Erythroblast (primary cell): ENCODE measurements at places on chromosomes 4 and X.
A peak's percentile ranks its signal among the peaks of the same experiment; 100 is the strongest.

DNA sequence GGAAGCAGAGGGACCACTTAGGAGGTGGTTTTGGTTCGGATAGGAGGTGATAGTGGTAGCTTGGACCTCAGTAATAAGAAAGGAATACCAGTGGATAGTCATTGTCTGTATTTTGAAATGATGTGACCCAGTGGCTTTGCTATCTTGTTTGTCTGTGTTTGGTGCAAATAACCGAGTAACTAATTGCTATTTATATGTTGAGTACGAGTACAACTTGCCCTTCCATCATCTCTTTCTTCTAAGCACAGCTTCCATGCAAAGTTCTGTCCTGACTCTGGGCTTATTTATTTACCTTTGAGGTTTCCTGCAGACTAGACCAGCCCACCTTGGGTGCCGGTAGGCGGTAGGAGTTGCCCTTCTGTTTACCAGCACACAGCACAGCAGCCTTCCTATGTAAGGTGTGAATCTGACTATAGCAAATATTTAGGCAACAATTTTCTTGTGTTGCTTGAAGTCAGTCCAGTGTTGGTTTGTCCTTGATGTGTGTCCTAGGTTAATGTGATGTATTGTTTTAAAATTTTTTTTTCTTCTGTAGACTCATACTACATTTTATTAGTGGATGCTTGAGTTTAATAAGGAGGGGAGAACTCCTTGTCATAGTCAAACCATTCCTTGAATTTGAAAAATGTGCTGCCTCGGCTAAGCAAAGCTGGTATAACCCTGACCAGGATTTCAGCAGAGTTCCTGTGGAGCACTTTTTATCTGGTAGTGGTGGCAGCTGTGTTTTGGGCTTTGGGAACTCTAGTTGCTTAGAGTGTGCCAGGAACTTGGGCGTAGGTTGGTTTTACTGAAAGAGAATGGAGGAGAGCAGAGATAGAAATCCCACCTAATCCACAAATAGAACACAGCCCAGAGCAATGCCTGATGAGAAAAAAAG is 21.9 kb downstream of the PTTG2 start:
- no peak for DNase-seq

- peak; percentile 77 for DNase-seq
Observed at GRCh38 chrX:107775734-107776511, at the start of gene TSC22D3. Gene TSC22D3 (minus strand): TSS chrX:107775787. CDS start chrX:107775419, 368 bp downstream.

DNA sequence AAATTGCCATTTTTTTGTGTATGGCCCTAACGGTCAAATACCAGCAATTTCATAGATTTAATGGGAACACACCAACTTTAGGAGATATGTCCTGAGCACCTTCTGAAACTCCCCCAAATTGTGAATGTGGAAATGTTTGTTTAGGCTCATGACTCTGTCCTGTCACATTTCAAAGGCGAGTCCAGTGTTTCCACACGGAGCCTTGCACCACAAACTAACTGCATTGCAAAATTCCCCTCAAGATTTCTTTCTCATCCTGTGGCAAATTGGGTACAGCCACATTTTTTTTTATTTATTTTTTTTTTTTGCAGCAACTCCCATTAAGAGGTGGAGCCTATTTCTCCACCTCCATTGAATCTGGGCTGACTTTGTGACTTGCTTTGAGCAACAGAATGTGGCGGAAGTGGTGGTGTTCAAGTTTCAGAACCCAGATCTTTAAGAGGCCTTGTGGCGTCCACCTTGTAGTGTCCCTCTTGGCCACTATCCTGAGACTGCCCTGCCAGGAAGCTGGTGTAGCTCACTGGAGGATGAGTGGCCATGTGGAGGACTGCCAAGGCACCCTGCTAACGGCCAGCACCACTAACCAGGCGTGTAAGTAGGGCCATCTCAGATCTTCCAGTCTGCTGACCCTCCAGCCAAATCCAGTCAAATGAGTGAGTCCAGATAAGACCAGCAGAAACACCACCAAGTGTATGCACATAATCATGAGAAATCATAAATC is 172.4 kb upstream of the SCML1 start:
- no peak for DNase-seq

DNA sequence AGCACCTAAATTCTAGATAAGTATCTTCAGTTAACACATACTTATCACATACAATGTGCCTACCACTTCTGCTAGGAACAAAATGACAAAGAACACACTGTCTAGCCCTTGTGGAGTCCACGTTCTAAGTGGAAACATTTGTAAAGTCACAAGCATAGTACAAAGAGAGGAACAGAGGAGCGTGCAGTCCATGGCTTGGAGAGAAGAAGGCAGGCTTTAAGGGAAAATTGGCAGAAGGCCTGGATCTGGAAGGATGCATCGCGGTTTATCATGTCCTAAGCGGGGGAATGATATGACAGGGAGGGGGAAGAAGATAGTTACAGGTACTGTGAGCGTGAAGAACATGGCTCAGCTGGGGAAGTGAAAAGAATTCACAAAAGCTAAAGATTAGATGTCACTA is 218.0 kb downstream of the PRDM5 start:
- no peak for DNase-seq

DNA sequence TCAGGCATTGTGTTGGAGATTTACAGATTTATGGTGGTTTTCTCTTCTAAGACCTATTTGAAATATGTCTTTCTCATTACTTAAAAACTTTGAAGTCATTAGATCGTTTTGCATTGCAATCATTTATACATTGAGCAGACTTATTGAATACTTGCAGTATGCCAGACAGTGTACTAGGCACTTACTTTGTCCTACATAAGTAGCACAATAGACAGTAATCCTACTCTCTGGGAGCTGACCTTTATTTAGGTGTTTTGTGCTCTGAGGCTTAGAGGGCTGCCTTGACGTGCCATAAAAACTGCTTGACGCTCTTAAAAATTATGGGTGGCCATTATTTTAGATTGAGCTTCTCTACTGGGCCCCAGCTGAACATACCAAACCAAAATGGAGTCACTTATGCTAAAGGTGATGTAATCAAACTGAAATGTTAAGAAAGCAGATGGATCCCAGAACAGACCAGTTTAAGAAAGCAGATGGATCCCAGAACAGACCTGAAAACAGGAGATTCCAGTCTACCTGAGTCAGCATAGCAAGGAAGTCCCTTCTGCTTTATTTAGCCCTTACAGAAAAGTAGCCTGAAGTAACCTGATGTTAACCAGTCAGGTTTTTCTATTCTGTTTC is 42.4 kb downstream of the PTTG2 start:
- no peak for DNase-seq

- peak; percentile 40 for DNase-seq
Observed at GRCh38 chrX:39261446-39262147, 460.3 kb downstream of the MID1IP1 start.

DNA sequence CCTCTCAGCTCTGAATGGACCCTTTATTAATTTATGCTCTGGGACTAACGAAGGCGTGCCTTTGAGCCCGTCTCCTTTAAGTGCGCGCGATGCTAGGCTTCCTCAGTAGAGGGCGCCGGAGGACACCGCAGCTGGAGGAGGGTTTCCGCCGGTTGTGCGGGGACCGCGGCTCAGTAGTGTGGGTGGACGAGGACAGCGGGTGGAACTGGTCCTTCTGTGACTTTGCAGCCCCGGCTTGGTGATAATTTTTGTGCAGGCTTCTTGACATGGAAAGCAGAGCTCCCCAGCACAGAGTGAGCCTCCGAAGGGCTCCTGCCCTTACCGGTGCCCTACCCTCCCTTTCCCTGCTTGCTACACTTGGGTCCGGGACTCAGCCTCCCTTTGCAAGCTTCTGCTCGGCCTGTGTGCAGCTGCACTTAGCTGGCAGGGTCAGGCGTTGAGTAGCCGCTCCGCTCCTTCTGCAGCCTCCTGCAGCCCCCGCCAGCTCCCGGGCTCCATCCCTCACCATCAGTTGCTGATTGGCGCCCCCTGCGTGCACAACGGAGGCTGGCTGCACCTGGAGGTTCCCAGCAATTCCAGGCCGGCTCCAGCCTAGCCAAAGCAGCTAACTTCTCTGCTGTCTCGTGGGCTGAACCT is 26.8 kb upstream of the BOD1L1 start:
- DNase-seq = peak; percentile 60

GRCh38 chrX:39481621-39482020 is 616.1 kb downstream of the BCOR start:
- peak; percentile 1 for DNase-seq

DNA sequence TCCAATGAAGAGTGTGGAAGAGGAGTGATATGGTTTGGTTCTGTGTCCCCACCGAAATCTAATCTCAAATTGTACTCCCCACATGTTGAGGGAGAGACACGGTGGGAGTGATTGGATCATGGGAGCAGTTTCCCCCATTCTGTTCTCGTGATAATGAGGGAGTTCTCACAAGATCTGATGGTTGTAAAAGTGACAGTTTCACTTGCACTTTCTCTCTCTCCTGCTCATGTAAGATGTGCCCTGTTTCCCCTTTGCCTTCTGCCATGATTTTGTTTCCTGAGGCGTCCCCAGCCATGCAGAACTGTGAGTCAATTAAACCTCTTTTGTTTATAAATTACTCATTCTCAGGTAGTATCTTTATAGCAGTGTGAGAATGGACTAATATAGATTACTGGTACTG is 39.6 kb downstream of the FAM47C start:
- DNase-seq = no peak

DNA sequence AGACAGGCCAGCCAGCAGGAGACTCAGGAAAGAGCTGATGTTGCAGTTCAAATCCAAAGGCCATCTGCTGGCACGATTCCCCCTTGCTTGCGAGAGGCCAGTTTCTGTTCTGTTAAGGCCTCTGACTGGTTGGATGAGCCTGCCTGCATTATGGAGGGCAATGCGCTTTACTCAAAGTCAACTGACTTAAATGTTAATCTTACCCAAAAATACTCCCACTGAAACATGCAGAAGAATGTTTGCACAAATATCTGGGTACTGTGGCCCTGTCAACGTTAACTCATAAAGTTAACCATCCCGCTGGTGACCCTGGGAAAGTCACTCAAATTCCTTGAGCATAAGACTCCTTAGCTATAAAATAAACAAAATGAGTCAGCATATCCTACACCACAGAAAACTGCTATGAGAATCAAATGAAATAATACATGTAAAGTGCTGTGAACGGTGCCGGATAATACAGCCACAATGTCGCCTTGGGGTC is 326.4 kb downstream of the EVC2 start:
- no peak for DNase-seq

- no peak for DNase-seq
Observed at GRCh38 chr4:165766018-165766417, 107.0 kb upstream of the TLL1 start.

DNA sequence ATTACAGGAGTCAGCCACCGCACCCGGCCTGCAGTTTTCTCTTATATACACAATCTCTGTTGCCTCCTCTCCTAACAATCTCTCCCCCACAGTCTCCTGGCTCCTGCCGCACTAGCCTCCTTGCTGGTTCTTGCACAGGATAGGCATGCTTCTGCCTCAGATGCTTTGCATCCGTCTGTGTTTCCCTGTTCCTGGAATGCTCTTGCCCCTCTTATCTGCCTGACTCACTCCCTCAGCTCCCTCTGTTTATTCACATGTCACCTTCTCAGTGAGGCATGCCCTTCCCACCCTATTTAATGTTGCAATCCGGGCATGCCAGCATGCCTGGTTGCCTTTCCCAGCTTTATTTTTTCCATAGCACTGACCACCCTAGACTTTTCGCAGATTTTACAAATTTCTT is 161.9 kb downstream of the PHF8 start:
- no peak for DNase-seq

- DNase-seq = no peak
Observed at GRCh38 chr4:31998807-31999206, 1278.6 kb downstream of the PCDH7 start.

- DNase-seq = no peak
Observed at GRCh38 chr4:185998791-185999190, 70.2 kb upstream of the TLR3 start.

GRCh38 chr4:182495645-182496385 is 252.6 kb downstream of the TENM3 start:
- DNase-seq = no peak

DNA sequence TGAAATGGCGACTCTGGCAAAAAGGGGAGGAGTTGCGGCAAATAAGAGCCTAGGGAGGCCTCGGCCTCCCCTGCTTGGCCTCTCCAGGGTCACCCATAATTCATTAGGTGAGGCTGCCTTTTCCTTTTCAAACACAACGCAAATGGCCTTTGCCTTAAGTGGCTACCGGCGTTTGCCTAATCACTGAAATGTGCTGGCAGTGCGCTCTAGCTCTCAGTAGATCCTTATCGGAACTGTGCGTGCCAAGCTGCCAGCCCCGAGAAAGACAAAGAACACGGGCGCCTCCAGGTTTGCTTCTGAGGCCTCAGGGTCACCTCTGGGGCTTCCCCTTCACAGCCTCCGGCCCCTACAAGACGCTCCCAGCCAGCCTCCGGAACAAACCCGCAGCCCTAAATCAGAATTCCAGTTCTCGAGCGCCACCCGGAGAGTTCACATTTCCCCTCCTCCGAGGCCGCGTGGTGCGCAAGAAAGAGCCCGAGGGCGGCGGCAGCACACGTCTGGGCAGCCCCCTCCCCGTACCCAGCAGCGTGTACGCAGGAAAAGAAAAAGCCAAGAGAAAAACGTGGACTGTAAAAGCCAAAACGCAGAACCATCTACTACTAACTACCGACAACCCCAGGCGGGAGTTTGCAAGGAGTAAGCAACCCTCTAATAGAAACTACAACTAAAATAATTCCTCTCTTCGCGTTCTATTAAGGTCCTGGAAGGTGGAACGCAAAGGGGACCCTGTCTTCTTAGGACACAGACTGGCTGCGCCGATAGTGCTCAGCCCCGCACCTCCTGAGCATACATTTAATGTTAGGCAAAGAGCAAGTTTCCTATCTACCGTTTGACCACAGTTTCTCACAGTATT is 76.5 kb upstream of the BCOR start:
- DNase-seq = peak; percentile 33

GRCh38 chrX:25013632-25014365 is 2.0 kb downstream of the ARX start:
- peak; percentile 38 for DNase-seq

DNA sequence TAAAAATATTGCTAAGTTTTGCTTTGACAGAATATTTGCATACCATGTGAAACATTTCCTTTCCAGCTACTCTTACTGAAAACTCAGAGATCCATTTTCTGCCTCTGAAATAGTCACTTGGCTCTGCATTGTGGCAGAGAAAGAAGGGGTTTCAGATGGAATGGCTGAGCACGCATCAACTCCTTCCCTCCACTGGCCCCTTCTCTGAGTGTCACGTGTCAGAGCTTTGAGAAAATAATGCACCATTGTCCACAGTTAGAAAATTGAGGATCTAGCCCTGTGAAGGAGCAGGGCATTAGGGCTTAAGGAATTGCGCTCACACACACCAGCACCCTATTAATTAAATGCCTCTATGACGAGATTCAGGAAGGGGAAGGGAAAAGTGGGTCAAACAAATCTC is 78.8 kb upstream of the FAT4 start:
- DNase-seq = no peak
